ENCODE measurements at places on chromosomes 13 and 19. TPM values are rescaled to one million over a fixed set of nuclear protein-coding genes. Genes with fewer than 3 reads are reported as not detected.

CABP5 gene
- total RNA-seq, result not detected

FCAR gene
- total RNA-seq, result not detected

TNFRSF19 gene
- total RNA-seq, result 7.8 TPM

GFY gene
- total RNA-seq, result not detected

PGLYRP2 gene
- total RNA-seq, result not detected

ZNF790 gene
- 6.1 TPM for total RNA-seq

IZUMO4 gene
- 11.8 TPM for total RNA-seq

ERICH4 gene
- total RNA-seq, result not detected

- DNase-seq, result no peak
These were observed 630 bp downstream of the NUCB1 start for GRCh38 chr19:48900477-48901406.

DNA sequence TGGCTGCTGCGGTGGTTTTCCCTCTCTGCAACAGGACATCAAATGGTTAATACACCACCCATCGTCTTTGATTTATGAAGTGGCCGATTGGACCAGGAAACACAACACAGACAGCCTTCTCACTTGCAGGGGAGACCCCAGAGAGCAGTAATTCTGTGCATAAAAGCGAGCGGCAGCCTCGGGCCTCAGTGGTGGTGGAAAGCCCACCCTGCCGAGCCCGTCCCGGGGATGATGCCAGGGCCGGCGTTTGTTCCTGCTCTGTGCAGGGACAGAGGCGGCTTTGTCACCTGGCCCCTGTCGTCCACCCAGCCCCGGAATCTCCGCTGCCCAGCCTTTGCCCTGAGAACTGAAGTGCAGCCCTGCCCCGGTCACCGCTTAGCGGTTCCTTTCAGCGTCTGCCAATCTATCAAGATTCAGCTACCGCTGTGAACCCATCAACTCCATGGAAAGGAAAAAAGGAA, 184.4 kb downstream of the TSHZ3 start:
- peak; percentile 42 for DNase-seq

DNA sequence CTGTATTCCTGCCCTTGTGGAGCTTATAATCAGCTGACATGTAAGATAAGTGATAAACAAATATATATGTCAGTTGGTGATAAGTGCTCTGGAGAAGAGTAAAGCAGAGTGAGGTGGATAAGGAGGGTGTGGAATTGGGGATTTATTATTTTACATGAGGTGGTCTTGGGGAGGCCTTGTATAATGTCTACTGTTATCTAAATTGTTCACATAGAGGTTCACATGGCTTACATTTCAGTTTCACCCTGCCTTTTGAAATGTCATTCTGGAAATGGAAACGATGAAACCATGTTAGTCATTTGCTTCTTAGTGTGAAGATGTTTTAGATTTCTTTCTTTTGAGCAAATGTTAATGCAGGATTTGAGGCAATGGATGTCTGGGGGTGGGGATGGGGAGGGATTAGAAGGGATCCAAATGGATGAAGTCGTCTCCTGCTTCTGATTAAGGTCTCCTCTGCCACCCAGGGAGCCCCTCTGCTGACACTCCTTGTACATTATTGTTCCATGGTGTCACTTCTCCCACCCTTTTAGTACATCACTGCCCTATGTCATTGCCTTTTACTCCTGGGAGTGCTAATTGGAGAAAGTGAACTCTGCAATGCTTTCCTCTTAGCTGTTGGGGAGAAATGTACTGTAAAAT, 14.0 kb downstream of the B3GLCT start:
- no peak for DNase-seq

DNA sequence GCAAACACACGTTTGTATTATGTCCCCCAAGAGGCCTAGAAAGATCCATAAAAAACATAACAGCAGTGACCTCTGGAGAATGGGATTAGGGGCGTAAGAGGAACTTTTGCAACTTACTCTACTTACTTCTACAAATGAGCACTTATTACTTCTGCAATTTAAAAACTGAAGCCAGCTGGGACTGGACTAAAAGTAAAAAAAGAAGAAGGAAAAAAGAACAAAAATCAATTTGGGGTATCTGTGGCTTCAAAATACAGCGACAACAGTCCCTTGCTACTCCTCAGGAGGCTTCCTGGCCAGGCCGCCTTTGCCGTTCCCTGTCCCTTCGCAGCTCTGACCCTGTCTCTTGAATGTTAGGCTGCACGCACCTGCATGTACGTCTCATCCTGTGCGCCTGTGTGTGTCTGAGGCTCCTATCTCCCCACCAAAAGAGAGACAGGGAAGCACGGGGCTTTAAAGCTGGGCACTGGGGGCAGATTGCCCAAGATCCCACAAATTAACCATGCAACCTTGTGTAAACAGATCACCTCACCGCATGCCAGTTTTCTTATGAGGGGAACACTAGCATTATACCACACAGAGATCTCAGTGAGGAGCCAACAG, 12.1 kb upstream of the FKRP start:
- DNase-seq, result no peak

DNA sequence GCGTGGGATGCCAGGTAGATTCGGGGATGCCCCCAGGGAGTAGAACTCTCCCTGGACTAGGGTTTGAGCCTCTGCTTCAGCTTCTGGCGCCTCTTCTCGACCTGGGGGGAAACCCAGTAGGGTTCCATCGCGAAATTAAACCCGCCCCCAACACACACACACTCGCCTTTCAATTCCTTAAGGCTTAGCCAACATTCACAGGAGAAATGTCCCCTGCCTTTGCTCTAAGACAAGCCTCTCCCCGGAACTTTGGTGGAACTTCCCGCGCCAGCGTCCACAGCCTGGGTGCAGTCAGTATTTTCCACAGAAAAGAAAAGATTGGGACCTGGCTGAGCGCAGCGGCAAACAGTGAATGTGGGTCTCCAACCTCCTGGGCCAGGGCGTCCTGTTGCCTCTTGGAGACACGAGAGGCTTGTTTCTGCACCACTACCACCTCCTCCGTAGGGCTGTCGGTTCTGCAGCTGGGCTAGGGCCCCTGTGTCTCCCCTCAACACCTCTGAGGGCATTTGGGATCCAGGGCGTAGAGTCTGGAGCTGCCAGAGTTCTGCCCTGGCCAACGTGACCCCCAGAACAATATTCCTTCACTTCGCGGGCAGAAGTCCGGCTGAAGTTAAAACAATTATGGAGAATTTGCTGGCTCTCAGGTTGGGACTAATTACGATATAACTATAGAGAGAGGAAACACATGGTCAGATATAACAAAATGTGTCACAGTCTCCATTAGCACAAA, 3.2 kb downstream of the PDX1 start:
- no peak for DNase-seq

- no peak for DNase-seq
These were observed 1.2 kb downstream of the KCNRG start for GRCh38 chr13:50016444-50016843.

DNA sequence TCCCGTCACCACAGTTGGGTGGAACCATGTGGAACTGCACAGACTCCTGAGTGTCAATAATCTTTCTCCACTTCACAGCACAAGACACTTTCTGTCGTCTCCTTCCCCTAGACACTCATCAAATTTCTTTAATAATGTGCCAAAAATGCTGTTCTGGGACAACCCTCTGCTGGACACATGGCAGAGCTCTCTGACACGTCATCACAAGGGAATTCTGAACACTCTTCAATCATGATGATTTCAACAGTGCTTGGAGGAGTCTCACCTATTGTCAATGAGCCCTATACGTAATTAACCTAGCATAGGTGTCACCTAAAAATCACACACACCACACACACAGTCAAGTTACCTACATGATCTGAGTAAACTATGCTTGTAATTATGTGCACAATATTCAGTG, 141.3 kb downstream of the STOML3 start:
- no peak for DNase-seq

DNA sequence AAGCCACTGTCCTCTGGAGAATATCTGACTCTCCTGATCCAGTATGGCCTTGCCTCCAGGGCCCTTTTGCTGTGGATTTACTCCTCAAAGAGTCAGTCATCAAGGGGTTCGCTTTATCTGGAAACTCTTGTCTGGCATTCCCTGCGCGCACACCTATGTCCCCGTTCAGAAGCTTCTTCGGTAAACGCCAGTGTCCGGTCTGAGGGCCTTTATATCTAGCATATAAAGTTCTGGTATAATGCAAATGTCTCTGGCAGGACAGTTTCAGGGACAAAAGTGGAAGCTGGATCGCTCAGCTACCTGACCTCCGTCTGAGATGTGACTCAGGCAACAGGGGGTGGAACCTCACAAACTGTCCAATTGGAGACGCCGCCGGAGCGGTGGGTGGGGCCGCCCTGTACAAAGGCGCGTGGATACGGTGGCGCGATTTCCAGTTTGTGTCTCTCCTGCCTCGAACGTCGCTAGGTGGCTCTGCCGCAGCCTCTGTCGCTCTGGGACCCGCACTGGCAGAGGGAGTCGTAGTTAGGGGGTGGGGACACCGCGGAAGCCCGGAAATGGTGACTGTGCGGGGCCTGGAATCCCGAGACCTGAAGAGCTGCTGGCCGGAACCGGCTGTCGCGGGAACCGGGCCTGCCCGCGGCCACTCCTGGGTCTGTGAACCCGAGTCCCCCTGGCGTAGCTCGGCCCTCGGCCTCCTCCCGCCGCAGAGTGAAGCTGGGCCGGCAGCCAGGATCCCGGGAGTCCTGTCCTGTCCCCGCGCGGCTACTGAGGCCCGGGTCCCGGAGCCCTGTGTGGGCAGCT, 10.6 kb upstream of the ZNF709 start:
- DNase-seq, result peak; percentile 97

- DNase-seq, result no peak
These were observed 62.3 kb downstream of the CCDC70 start for GRCh38 chr13:51923983-51924539.

DNA sequence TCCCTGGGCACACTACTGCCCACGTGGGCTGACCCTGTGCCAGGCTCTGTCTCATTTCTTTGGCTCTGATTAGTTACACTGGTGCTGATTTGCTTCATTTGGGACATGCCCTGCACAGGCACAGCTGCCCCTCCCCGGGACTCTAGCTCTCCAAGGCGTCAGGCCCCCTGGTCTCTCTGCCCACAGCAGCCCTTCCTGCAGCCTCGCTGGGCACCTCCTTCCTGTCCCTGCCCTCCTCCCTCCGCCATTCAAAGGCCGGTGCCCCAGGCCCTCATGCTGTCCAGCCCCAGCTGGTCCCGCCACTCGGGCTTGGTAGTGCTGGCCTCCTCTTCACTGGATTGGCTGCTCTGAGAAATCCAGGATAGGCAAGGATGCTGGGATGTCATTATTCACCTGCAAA, 73.1 kb downstream of the ERICH6B start:
- DNase-seq, result no peak

Measured in upper lobe of left lung (tissue), 6 donors.